ENCODE measurements at places on chromosomes 5 and 9.

- DNase-seq: no peak
These were observed 99.8 kb upstream of the DAP start for GRCh38 chr5:10860645-10861422.

DNA sequence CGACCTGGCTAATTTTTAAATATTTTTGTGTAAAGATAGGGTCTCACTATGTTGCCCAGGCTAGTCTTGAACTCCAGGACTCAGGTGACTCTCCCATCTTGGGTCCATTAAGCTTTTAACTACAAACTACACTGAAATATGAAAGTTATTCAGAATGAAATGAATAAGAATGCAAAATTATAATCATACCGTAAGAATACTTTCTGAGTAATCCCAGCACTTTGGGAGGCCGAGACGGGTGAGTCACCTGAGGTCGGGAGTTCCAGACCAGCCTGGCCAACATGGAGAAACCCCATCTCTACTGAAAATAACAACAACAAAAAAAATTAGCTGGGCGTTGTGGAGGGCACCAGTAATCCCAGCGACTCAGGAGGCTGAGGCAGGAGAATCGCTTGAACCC lies 1.1 kb upstream of the ORM1 start:
- no peak for DNase-seq

DNA sequence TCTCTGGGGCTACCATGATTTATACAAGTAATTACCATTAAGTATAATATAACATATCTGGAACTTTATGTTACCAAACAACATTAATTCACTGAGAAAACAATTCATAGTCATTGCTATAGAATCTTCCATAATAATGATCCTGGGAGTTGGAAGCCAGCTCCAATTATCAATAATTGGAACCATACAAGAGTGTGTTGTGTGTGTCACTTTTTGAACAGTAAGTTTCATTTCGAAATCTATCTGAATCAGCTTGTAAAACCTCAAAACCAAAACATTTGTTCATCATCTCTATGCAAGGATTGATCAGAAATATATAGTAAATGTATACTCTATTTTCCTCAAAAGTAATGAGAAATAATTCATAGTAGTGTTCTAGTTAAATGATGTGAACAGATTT lies 348.1 kb downstream of the ARL15 start:
- DNase-seq: no peak

- no peak for DNase-seq
These were observed 700.6 kb downstream of the SEMA5A start for GRCh38 chr5:8845296-8845695.

GRCh38 chr5:82183828-82184227 lies 94.3 kb downstream of the RPS23 start:
- DNase-seq: no peak

GRCh38 chr9:113619491-113620376 lies 156.2 kb downstream of the RGS3 start:
- DNase-seq: no peak

- no peak for DNase-seq
These were observed 59.2 kb downstream of the NIPBL start for GRCh38 chr5:36935805-36936204.

GRCh38 chr5:95941756-95942155 lies 19.9 kb downstream of the ELL2 start:
- no peak for DNase-seq

GRCh38 chr9:120702075-120702474 lies 12.2 kb downstream of the MEGF9 start:
- DNase-seq: no peak

GRCh38 chr5:81080809-81081460 lies 120.8 kb downstream of the RASGRF2 start:
- no peak for DNase-seq

- DNase-seq: no peak
These were observed 76.4 kb downstream of the SNX24 start for GRCh38 chr5:122921826-122922225.

- DNase-seq: no peak
These were observed 12.2 kb downstream of the SLC35A4 start for GRCh38 chr5:140576776-140577201.

DNA sequence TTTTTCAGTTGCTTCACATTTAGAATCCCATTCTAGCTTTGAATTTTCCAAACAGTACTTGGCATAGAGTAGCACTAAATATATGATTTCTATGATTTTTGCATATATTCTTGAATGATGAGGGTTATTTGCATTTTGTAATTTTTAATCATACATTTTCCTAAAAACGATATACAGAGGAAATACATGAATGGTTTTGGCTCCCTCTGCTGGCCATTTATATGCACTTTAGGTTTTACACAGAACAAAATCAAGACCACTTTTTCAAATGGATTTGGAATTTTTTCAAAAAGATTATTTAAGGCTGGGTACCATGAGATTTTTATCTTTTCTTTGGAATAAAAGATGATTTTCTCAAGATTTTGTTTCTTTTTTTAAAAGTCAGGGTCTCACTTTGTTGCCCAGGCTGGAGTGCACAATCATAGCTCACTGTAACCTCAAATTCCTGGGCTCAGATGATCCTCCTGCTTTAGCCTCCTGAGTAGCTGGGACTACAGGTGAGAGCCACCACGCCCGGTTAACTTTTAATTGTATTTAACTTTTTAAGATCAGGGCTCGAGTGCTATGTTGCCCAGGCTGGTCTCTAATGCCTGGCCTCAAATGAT lies 16.7 kb upstream of the COMMD10 start:
- peak; percentile 66 for DNase-seq

- no peak for DNase-seq
These were observed 274.7 kb downstream of the CETN3 start for GRCh38 chr5:90134892-90135291.

DNA sequence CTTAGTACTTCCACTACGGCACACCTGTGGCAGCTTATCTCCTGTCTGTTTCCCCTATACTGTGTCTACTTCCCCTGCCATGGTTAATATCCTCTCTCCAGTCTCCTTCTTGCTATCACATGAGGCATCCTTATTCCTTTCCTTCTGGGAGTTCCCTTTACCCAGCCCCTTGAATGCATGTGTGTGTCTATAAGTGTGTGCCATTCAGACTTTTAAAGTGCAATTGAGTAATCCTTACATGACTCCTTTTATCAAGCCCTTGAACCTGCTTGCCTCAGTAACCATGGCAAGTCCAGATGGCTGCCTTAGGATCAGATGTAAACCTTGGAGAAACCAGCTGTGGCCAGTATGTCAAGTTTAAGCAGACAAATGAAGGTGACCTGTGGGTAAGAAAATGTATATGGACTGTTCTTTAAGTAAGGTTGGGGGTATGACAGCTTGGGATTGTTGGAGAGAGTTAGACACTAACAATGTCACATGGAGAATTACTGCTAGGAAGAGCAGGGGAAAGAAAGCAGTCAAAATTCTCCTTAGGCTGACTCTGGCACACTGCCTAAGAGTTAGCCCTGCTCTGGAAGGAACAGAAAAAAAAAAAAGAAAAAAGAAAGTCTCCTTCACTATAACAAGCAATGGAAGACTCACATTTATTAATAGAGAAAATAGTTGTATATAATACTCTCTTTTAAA lies 142.1 kb downstream of the HINT1 start:
- no peak for DNase-seq

DNA sequence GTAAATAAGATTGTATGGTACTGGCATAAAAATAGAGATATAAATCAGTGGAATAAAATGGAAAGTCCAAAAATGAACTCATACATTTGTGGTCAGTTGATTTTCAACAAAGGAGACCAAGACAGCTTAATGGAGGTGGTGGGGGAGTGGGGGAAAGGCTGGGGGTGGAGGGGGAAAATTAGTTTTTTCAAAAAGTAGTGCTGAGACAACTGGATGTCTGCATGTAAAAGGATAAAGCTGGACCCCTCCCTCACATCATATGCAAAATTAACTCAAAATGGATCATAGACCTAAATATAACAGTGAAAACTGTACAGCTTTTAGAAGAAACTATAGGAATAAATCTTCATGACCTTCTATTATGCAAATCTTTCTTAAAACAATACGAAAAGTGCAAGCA lies 107.0 kb downstream of the HMHB1 start:
- no peak for DNase-seq

Data from hematopoietic multipotent progenitor cell treated with erythropoietin and hydrocortisone succinate and interleukin-3 and kit ligand, for 8 days (in vitro differentiated cells).